ENCODE measurements at places on chromosomes 7 and 10. TPM values are rescaled to one million over a fixed set of nuclear protein-coding genes. Genes with fewer than 3 reads are reported as not detected.

Gene TRIL
- 17.5 TPM for total RNA-seq

Gene FAM241B
- total RNA-seq, result 13.9 TPM

DNA sequence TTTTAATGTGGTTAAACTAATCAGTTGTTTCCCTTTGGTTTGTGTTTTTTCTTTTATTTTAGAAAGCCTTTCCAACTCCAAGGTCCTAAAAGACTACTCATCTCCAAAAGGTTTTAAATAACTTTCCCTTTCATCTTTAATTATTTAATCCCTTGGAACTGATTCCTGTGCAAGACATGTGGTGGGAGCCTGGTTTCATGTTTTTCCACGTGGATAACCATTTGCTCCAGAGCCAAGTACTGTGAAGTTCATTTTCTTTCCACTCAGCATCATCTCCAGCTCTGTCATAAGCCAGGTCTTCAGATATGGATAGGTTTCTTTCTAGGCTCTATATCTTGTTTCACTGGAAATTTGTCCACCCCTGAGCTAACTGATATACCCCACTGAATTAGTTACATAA is 16.7 kb downstream of the PPP1R3C start:
- no peak for DNase-seq

Gene PAPOLB
- total RNA-seq, result 0.82 TPM
